ENCODE measurements at places on chromosomes 1 and 21.

DNA sequence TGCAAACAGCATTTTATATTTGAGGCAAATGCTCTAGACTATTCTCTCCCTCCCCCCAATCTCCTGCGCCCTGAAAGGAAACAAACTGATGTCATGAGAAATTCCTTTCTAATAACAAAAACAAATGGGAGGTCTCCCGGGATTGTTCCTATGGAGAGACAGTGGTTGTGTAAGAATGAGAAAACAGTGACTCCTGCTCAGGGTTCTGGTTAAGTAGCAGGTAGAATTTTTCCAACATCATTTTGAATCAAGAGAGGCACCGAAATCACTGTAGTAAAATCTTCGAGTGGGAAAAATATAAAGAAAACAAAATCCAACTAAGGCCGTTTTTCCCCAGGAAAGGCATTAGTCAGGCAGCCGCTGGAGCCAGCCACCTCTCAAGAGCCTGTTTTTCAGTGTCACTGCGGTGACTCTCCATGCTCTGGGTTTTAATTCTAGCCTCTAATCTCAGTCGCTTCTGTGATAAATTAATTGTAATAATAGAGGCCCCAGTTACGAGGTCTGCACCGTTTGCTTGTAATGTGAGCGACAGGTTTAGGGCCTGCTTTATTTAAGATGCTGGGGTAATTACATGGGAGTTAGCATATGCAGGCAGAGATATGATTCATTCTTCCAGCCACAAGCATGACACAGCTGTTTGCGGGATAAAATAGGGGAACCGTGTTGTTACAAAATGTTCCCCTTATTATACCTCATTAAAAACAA is 80.3 kb downstream of the RNF220 start:
- H3K36me3 ChIP-seq, result no peaks in the 10 kb centered on the region
- no peaks in the 10 kb centered on the region for H3K27me3 ChIP-seq

GRCh38 chr1:189654906-189655305 is 822.8 kb downstream of the BRINP3 start:
- no peak overlapping the region for H3K4me3 ChIP-seq
- no peaks in the 10 kb centered on the region for H3K36me3 ChIP-seq
- H3K27ac ChIP-seq, result no peak overlapping the region
- no peaks in the 10 kb centered on the region for H3K4me1 ChIP-seq

DNA sequence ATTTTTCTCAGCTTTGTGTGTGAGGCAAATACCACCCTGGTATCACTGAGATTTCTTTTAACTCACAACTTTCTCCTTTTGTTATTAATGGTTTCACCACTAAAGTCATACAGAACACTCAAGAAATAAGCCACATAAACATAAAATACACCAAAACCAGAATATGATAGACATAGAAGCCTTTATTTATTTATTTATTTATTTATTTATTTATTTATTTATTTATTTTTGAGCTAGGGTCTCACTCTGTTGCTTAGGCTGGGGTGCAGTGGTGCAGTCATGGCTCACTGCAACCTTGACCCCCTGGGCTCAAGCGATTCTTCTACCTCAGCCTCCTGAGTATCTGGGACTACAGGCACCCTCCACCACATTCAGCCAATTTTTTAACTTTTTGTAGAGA is 12.5 kb downstream of the KRTAP8-1 start:
- no peak for DNase-seq
- H3K36me3 ChIP-seq, result no peaks in the 10 kb centered on the region
- no peak overlapping the region for H3K27ac ChIP-seq
- H3K4me1 ChIP-seq, result no peaks in the 10 kb centered on the region

- no peak overlapping the region for H3K27ac ChIP-seq
- no peak for DNase-seq
- H3K4me1 ChIP-seq, result peaks cover 17% of the 10 kb centered on the region
- H3K36me3 ChIP-seq, result peaks cover 10% of the 10 kb centered on the region
- H3K27me3 ChIP-seq, result no peaks in the 10 kb centered on the region
- no peak overlapping the region for H3K4me3 ChIP-seq
These were observed 1.9 kb downstream of the ZBTB48 start for GRCh38 chr1:6581561-6582305.

- no peaks in the 10 kb centered on the region for H3K36me3 ChIP-seq
- H3K4me1 ChIP-seq, result no peaks in the 10 kb centered on the region
- H3K27ac ChIP-seq, result no peak overlapping the region
- no peaks in the 10 kb centered on the region for H3K27me3 ChIP-seq
These were observed 28.0 kb upstream of the DNASE2B start for GRCh38 chr1:84370266-84370665.

DNA sequence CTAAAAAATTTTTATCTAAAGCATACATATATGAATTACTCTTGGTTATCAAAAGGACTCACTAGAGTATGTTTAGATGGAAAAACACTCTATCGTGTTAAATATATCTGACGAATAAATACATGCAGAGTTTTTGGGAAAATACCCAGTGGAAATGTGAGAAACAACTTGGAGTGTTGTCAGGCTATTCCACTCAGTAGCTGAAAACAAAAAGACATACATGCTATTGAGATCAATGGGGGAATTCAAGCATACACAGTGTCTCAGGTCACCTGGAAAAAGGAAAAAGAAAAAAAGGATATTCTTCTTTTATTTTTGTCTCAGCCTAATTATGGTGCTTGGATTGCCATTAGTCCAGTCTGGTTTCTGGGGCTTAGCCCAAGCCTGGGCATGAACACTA is 247.0 kb upstream of the LYPLAL1 start:
- no peak for DNase-seq
- no peaks in the 10 kb centered on the region for H3K4me1 ChIP-seq
- no peak overlapping the region for H3K4me3 ChIP-seq
- H3K36me3 ChIP-seq, result no peaks in the 10 kb centered on the region

DNA sequence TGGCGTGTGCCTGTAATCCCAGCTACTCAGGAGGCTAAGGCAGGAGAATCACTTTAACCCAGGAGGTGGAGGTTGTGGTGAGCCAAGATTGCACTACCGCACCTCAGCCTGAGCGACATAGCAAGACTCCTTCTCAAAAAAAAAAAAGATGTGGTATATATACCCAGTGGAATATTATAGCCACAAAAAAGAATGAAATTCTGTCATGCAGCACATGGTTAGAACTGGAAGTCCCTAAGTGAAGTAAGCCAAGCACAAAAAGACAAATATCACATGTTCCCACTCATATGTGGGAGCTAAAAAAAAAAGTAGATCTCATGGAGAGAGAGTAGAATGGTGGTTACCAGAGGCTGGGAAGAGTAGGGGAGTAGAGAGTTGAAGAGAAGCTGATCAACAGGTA is 18.7 kb downstream of the PSMB4 start:
- H3K27ac ChIP-seq, result no peak overlapping the region
- H3K4me1 ChIP-seq, result no peaks in the 10 kb centered on the region
- peaks cover 92% of the 10 kb centered on the region for H3K36me3 ChIP-seq

- H3K36me3 ChIP-seq, result peaks cover 65% of the 10 kb centered on the region
- no peak for DNase-seq
These were observed 78.9 kb downstream of the CD247 start for GRCh38 chr1:167439301-167439988.

GRCh38 chr1:88662723-88663122 is 21.4 kb upstream of the PKN2 start:
- DNase-seq, result no peak
- H3K27ac ChIP-seq, result no peak overlapping the region
- no peak overlapping the region for H3K4me3 ChIP-seq
- H3K36me3 ChIP-seq, result no peaks in the 10 kb centered on the region
- no peaks in the 10 kb centered on the region for H3K27me3 ChIP-seq

GRCh38 chr1:46798810-46799209 is at the start of gene CYP4B1:
Gene CYP4B1 (plus strand): TSS chr1:46799046. CDS start chr1:46799082, 36 bp downstream.
- DNase-seq, result no peak
- no peaks in the 10 kb centered on the region for H3K36me3 ChIP-seq
- no peaks in the 10 kb centered on the region for H3K4me1 ChIP-seq
- no peak within 1 kb of the TSS for H3K27ac ChIP-seq
- no peak within 1 kb of the TSS for H3K4me3 ChIP-seq
- no peaks in the 10 kb centered on the region for H3K27me3 ChIP-seq
